ENCODE measurements at places on chromosomes 6 and 20.

DNA sequence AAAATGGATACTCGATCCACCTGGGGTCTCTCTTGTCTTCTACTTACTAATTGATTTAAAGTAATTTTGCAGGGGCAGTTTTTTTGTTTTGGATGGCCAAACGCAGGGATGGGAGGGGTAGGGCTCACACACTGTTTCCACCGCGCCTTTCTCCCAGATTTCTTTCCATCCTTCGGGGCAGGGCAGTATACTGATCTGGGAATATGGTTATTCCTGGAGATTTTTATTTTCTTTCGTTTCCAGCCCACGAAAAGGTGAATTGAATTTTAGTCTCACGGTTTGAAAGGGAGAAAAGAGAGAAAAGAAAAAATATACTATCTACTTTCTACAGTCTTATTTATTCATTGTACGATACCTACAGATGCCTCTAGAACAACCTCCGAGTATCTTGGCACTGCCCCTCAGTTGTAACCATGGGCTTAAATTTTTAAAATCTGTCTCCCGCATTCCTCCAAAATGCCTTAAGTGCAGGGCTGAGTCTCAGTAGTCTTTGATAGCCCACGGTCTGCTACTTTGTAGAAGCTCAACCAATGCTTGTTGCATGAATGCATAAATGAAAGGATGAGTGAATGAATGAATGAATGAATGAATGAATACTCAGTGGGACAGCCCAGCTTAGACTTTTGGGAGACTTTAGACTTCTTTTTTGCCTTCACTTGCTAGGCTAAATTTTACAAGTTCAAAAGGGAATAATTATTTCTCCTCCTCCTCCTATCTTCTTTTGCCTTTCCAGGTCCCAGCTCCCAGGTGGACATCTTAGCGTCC, 18.1 kb upstream of the TRIM27 start:
- DNase-seq, result no peak

GRCh38 chr6:3549314-3549940, 92.6 kb upstream of the SLC22A23 start:
- no peak for DNase-seq

DNA sequence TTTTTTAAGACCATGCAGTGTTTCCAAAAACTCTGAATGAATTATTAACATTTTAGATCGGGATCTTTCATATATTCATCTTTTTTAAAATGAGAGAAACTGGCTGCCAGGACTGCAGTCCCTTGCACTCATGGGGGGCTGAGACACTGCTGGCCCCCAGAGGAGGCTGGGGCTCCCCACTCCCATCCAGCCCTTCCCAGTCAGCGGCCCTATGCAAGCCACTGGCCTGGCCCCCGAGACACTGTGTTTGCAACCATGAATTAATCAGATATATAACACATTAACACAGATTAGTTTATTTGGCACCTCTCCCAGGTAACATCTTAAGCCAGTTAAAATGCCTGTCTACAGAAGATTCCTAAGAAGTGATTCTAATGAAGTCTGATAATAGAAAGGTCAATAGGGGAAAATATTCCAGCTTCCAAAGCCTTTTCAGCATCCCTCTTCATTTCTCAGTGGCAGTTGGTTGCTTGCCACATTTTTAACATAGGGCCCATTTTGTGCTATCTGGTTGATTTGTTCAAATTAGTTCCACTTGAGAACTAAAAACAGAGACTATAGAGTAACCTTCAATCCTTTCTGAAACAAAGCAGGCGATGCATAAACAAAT, 184.4 kb upstream of the FBXL4 start:
- no peak for DNase-seq

DNA sequence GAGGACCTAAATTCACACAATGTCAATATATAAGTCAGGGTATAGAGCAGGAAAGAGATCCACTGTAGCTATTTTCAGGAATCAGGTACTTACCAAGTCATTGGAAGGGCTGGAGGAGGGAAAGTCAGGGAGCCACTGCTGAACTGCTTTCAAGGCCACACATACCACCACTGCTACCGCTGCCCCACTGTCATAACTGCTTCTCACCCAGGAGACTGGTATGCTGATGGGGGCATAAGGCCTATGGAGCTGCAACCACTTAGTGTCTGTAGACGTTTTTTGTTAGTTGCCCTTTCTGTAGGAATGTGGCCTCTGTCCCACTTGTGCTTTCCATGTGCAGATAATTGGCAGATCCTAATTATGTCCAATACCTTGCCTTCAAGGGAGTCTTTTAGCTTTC, 5.4 kb downstream of the SMAP1 start:
- DNase-seq, result no peak

DNA sequence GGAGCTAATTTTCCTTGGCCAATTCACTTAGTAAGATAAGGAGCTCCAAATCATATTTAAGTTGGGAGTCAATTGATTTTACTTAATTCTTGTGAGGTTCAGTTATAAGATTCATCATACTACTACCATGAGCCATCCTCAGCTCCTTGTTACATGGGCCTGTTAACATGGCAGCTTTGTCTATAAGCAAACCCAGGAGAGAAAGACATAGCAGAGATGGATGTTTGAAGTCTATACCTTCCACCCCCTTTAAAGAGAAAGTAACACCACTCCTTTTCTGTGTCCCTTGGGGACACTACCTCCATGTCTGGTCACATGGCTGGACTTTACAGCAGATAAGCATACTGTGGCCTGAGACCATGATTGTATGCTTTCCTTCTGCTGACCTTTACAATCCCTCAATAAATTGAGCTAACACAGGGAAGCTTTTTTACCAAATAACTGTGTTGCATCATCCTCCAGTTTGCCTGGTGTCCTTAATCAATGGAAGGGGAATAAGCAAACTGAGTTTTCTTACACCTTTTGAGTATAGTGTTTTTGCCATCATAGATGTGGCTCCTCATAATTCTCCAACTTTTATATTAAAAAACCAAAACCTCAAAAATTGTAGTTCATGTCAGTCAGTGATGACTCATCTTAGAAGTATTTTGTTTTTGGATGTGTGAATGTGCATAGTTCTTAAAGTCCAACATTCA, 9.8 kb upstream of the ZNFX1 start:
- no peak for DNase-seq
